NK-92 treated with Interleukin-12 subunit alpha and Interleukin-12 subunit beta, amount 100 ng/mL, for 24 hours (cell line): ENCODE measurements at places on chromosomes 3 and 15.

DNA sequence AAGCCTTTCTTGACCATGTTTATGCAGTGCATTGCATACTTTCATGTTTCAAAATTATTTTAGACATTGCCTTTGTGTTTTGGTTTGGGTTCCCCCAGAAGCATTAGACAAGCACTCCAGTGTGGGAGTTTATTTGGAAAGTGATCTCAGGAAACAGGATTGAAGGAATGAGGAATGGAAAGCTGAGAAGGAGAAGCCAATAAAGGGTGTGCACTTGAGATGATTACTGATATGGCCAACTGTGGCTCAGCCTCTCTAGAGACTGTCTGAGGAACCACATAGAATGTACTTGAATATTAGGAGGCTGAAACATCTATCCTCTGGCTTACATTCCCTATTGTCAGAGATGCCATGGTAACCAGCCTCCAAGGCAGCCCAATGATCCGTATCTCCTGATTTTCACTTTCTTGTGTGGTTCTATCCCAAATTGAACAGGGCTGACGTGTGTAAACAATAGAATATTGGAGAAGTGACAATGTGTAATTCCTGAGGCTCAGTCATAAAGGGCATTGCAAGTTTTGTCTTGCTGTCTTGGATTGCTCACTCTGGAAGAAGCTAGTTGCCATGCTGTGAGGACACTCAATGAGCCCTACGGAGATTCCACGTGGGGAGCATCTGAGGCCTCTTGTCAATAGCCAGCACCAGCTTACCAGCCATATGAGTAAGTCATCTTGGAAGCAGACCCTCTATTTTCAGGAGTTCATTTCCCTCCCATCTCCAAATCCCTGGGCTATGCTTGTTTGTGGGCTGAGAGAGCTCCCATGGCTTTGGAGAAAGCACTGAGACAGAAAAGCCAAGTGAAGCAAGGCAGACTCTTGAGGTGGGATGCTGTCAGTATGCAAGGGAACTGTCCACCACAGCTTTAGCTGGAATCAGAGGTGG lies 84.7 kb downstream of the SCN11A start:
- no peak for DNase-seq

DNA sequence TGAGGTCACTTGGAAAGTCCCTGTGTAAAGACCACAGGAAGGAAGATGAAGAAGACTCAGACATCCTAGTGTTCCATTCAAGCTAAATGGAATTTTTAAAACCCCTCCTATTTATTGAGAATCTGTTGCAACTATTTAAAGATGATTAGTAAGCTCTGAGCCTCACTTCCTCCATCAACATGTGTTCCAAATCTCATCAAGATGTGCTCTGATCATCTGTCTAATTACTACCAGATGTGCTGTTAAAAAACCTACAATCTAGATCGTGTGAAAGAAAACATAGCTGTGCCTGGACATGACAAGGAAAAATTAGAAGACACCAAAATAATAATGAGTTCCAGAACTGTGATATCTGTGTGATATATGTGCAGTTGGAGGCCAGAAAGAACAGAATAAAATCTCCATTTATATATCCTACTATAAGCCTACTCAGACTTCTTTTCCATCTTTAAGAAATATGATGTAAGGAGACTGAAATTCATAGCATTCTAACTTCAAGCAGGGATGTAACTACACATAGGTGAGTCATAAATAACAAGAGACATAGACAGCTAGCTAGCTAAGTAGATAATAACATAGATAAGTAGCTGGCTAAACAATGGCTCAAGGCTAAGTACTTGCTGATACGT lies 7.8 kb downstream of the XPC start:
- DNase-seq = no peak

DNA sequence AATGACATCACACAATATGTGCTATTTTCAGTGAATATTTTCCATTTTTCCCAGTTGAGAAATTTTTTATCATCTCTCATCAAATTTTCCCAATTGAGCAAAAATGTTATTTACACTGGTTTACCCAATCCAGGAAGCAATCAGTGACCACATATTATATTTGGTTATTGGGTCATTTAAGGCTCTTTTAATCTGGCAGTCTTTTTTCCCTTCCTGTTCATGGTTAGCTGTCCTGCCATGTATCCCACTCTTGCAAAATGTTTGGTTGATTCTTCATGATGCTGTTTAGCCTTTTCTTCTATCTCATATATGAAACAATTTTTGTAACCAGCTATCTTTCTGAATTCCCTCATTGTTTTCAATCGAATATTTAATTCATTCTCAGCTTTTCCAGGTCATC lies 626.0 kb downstream of the RBMS3 start:
- DNase-seq = no peak

GRCh38 chr3:49339581-49339940 lies 292 bp downstream of the USP4 start:
- DNase-seq = peak; percentile 46

- DNase-seq = no peak
These were observed 42.9 kb downstream of the RFTN1 start for GRCh38 chr3:16470590-16470989.

DNA sequence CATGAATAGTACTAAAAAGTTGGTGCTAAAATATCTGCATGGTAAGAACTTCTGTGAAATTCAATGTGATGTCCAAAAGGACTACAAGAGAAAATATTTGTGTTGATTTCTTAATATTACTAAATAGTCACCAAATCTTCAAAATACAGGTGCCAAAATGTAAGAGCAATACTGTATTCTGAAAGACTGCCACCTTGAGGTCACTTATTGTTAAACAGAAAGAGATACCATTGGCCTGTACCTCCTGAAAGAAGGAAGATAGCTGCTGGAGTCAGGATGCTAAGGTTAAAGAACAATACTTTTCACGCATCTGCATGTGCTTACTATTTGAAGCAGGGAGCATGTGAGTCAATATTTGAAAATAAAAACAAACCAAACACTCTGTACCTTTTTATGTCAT lies 72.0 kb upstream of the LSAMP start:
- DNase-seq = no peak
